ENCODE measurements at places on chromosomes 1 and 21.

- peak; percentile 8 for DNase-seq
These were observed 26.4 kb downstream of the QSOX1 start for GRCh38 chr1:180181048-180181447.

- no peak for DNase-seq
These were observed 9.6 kb upstream of the CYB5R1 start for GRCh38 chr1:202976633-202977032.

GRCh38 chr1:27339213-27339612, 2.6 kb upstream of the SYTL1 start:
- no peak for DNase-seq

- no peak for DNase-seq
These were observed 4.5 kb upstream of the COP1 start for GRCh38 chr1:176211396-176212165.

DNA sequence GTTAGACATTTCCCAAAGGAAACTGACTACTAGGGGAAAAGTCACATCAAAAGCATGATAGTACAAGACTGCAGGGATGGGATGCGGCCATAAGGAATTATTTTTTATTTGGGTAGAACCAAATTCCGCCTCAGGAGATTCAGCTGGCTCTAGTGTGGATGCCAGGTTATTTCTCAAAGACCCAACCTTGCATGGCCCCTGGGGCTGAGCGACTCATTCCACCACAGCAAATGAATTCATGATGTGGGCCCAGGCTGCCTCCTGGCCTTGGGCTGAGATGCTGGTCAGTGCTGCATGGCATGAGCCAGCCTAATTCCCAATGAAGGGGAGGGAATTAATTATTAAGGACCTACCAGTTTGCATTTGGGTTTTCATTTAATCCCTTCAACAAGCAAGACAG, 11.8 kb downstream of the TMEM35B start:
- no peak for DNase-seq

GRCh38 chr1:202811296-202812175, 782 bp downstream of the PCAT6 start:
- DNase-seq = peak; percentile 6

GRCh38 chr1:72375226-72375625, 92.9 kb upstream of the NEGR1 start:
- DNase-seq = no peak

DNA sequence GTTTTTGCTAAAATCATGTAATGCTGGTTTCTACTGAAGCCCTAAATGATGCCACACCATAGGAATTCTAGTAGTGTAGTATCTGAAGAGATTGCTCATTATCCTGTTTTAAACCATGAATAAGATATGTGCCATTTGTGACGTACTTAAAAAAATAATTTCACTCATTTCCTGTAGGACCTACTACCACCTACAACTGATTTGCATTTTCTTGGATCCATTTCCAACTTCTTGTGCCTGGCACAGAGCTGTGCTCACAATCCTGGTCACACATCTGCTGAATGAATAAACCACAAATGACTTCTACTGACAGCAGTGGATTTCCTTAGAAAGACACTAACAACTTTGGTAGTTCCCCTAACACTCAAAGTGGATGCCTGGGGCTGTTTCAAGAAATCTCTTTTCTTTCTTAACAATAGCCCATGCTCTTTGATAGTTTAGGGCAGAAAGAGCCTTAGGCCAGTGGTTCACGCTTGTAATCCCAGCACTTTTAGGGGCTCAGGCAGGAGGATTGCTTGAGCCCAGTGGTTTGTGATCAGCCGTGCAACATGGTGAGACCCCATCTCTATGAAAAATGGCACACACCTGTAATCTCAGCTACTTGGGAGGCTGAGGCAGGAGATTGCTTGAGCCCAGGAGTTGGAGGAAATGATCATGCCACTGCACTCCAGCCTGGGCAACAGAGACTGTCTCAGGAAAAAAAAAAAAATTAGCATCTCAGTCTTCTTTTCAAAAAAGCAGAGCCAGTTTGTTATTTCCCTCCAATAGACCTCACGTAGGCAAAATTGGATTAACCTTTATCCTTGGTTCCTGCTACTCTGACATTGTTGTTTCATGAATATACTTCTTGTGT, 13.0 kb upstream of the BATF3 start:
- no peak for DNase-seq

- DNase-seq = no peak
These were observed 80.4 kb upstream of the LRRC53 start for GRCh38 chr1:74592580-74593355.

DNA sequence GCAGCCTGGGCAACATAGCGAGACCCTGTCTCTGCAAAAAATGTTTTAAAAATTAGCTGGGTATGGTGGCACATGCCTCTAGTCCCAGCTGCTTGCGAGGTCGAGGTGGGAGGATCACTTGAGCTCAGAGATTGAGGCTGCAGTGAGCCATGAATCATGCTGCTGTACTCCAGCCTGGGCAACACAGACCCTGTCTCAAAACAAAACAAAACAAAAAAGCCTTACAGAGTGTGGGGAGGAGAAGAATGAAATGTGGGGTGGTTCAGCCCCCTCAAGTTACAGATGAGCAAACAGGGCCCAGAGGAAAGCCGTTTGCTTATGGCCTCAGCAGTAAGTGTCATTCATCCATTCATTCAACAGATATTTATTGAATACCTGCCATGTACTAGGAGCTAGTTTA, 40.7 kb downstream of the RPS6KA1 start:
- DNase-seq = no peak

GRCh38 chr21:41778930-41779600, 12.2 kb upstream of the RIPK4 start:
- no peak for DNase-seq

DNA sequence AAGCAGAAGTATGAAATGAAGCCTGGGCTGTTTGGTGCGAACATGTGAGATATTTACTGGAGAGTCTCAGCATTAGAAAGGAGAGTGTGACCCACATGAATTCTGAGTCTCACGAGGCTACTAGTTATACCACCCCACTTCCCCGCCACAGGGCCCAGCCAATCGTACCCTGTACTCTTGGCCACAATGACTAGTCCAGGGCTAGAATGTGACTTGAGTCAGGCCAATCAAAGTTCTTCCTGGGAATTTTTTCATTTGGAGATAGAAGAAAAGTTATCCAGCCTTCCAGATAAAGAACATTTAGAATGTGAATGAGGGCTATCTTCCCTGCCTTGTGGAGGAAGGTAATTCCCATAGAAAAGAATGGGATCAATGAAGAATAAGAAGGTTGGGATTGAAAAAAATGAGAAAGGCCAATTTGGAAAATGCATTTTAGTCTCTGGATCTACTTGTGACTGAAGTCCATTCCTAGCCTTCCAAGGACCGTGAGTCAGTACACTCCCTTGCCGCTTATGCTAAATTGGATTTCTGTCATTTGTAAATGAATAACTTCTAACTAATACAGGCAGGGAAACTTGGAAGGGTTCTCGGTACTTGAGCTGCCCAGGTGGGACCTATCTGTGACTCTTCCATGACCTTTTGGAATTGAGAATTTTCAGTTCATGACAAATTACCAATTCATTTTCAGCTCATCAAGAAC, 12.3 kb upstream of the RIMKLA start:
- no peak for DNase-seq

DNA sequence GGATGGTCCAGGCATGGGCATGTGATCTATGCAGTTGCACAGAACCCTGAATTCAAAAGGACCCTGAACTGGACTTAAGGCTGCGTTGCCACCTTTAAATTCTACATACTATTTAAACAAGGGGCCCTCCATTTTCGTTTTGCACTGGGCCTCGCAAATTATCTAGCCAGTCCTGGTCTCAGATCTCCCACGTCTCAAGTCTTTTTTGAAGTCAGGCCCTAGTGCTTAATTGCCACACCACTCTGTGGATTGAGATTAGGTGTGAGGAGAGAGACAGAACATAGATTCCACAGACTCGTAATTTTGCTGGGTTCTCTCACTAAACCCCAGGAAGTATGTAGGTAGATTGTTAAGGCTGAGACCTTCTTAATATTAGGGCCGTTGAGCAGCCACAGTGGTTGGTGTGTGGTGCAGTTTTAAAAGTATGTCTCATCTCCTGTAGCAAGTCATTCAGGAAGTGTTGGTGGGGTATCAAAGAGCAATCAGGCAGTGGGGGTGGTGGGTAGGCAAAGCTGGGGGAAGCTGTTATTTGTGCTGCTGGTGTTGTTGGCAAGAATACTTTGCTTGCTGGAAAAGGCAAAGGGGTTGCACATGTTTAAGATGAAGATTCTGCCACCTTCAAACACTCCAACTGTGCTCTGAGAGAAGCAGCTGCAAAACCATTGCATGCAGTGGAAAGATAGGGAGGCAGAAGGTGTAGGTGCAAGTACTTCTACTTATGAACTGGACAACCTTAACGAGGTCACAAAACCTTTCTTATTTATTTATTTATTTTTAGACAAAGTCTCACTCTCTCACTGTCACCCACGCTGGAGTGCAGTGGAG, 11.2 kb downstream of the CD84 start:
- DNase-seq = peak; percentile 40

GRCh38 chr21:25254491-25255174, 352.6 kb downstream of the MRPL39 start:
- no peak for DNase-seq

DNA sequence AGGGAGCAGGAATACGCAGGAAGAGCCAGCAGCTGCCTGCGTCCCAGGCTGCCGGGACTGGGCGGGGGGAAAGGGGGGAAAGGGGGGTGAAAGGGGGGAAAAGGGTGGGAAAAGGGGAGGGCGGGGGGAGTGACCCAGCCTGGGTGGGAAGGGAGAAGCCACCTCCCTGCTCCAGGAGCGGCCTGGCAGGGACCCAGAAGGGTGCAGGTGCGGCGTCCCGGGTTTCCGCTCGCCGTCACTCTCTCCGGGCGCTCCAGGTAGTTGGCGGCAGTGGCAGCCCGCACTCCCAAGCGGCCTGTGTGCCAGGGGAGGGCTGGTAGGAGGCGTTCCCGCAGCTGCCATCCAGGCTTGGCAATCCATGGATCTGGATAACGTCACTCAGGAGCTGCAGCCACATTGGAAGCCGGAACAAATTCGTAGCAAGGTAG, 141.0 kb upstream of the NGF start:
- DNase-seq = no peak

- no peak for DNase-seq
These were observed 7.2 kb downstream of the TRAPPC3 start for GRCh38 chr1:36142121-36142520.

- DNase-seq = no peak
These were observed 42.7 kb upstream of the AJAP1 start for GRCh38 chr1:4611563-4612341.

DNA sequence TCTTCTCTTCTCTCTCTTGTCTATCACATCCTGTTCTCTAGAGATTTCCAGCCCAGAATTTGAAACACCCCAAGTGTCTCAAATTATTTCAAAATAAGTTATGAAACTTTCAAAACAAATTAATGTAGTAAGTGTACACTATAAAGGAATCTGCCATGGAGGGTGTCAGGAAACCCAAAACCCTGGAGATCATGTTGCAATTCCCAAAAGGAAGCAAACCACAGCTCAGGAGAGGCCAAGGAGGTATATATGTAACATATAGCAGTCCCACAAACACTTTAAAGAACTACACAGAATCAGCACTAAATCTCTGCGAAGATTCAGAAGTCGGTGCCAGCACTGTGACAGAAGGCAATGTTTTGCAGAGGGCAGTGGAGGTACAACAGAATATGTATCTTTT, 26.6 kb downstream of the PTPN14 start:
- DNase-seq = no peak

- no peak for DNase-seq
These were observed 30.7 kb downstream of the PPP2R5A start for GRCh38 chr1:212315907-212316306.

DNA sequence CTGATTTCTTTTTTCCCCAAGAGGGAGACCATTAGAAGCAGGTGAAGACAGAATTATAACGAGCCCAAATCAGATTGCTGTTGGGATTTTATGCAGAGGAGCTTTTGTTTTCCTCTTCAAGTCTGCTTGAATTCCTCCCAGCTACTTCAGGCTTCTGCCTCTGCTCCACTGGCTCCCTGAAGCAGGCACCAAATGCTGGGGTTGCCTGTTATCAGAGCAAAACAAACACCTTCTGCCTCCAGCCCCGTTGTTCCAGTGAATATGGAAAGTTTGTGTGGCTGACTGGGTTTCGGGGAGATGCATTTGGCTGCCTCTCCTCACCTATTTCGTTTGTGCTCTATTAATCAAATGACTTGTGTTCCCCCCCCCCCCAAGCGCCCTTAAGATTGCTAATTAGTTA, 209.2 kb downstream of the URB2 start:
- no peak for DNase-seq

DNA sequence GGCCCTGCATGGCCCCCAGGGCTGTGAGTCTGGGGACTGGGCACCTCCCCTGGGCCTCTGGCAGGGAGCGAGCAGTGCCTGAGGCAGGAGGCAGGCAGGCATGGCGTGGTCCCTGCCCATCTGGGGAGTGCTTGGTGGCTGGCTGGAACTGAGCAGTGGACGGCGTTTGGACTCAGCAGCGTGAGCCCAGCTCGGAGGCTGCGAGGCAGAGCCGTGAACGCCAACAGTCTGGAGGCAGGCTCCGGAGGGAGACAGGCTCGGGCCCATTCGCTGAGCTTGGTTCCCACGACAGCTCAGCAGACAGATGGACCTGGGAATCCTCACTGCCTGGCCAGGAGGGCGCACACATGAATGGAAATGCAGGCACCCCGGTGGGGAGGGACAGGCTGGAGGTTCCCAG, 160.7 kb upstream of the POU3F1 start:
- DNase-seq = no peak

- no peak for DNase-seq
These were observed 89.0 kb upstream of the CD34 start for GRCh38 chr1:207999972-208000371.
